K562 (cell line): ENCODE measurements at places on chromosomes 2 and 18. TPM values are rescaled to one million over a fixed set of nuclear protein-coding genes. Genes with fewer than 3 reads are reported as not detected.

MC4R gene
- not detected in 2 replicates for total RNA-seq

GALNT5 gene
- 47.4 and 54.7 TPM in 2 replicates for total RNA-seq

EMX1 gene
- 0.18 TPM in 1 of 2 replicates, not detected in the other for total RNA-seq

SMAD7 gene
- 2.1 and 2.5 TPM in 2 replicates for total RNA-seq

ILKAP gene
- 29.4 and 31.8 TPM in 2 replicates for total RNA-seq

GRP gene
- not detected in 2 replicates for total RNA-seq

SMYD1 gene
- total RNA-seq: not detected in 2 replicates

PIAS2 gene
- total RNA-seq: 21.3 and 23.9 TPM in 2 replicates

ZBTB7C gene
- total RNA-seq: not detected in 2 replicates

TUBA4B gene
- not detected in 2 replicates for total RNA-seq

CIDEA gene
- total RNA-seq: not detected in 2 replicates

ANO7 gene
- 4.1 and 5.1 TPM in 2 replicates for total RNA-seq

GLB1L gene
- 2.7 and 3.6 TPM in 2 replicates for total RNA-seq

RESP18 gene
- total RNA-seq: not detected in 2 replicates

SLC30A3 gene
- 2.0 and 2.2 TPM in 2 replicates for total RNA-seq

IL1RN gene
- not detected in 2 replicates for total RNA-seq

SERPINB13 gene
- total RNA-seq: not detected in 2 replicates
